ENCODE measurements at places on chromosomes 1 and 21. TPM values are rescaled to one million over a fixed set of nuclear protein-coding genes. Genes with fewer than 3 reads are reported as not detected.
A peak's percentile ranks its signal among the peaks of the same experiment; 100 is the strongest.

DNA sequence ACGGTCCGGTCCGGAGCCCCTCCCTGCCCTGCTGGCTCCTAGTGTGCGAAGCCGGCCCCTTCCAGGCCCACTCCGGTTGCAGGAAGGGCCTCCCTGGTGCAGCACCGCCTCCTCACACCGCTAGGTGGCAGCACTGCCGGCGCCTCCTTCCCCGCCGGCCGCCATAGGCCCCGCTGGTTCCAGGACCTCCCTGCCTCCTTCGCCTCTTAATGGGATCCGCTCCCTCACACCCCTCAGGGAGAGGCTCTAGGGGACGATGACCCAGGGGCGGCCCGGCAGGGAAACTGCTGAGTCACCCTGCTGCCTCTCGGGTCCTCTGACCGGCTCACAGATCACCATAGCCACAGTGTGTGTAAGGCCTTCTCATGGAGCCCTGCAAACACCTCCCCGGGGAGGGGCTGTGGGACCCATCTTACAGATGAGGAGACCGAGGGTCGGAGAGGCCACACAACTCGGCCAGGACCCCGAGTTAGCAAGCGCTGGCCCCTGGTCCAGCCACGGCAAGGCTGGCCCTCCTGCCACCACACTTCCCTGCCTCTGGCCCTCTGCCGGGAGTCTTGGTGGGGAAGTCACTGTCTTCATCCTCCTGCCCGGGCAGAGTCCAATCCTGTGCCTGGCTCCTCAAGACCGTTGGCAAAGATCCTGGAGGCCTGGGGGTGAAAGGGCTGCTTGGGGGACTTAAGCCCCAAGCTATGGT, 1.6 kb upstream of the AJAP1 start:
- peaks cover 23% of the 10 kb centered on the region for H3K27me3 ChIP-seq
- H3K4me1 ChIP-seq: peaks cover 13% of the 10 kb centered on the region
- no peak overlapping the region for H3K27ac ChIP-seq
- H3K4me3 ChIP-seq: peak overlapping the region; percentile 27
- DNase-seq: no peak

DNA sequence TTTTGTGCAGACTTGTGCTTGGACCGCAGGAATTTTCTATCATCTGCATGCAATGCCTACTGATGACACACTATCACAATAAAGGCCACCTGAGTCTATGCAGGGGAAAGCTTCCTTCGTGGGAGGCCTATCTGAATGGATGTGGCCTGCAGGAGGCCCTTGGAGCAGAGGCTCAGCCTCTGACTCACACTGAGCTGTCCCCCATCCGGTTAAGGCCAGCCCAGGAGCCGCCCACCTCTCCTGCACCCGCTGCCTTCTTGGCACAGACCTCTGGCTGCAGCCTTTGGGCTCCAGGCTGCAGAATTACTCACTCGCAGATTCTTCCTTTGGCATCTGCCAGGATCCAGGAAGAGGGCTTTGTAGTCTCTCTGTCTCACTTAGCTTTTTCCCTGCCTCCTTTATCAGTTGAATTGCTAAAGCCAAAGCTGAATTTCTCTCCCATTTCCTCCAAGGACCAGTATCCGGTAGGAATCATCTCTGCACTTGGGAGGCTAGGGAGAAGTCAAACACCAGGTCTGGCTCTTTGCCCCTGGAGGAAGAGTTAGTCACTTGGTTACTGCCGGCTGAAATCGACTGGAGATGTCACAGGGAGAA, 65.1 kb upstream of the JUN start:
- H3K4me3 ChIP-seq: no peak overlapping the region
- no peaks in the 10 kb centered on the region for H3K36me3 ChIP-seq
- H3K27ac ChIP-seq: peak overlapping the region; percentile 51
- H3K4me1 ChIP-seq: peaks cover 16% of the 10 kb centered on the region
- no peaks in the 10 kb centered on the region for H3K27me3 ChIP-seq

GRCh38 chr1:197632651-197633050, 142.6 kb downstream of the DENND1B start:
- no peaks in the 10 kb centered on the region for H3K27me3 ChIP-seq
- no peak overlapping the region for H3K4me3 ChIP-seq
- peaks cover 3% of the 10 kb centered on the region for H3K36me3 ChIP-seq
- no peak overlapping the region for H3K27ac ChIP-seq
- H3K4me1 ChIP-seq: no peaks in the 10 kb centered on the region

DNA sequence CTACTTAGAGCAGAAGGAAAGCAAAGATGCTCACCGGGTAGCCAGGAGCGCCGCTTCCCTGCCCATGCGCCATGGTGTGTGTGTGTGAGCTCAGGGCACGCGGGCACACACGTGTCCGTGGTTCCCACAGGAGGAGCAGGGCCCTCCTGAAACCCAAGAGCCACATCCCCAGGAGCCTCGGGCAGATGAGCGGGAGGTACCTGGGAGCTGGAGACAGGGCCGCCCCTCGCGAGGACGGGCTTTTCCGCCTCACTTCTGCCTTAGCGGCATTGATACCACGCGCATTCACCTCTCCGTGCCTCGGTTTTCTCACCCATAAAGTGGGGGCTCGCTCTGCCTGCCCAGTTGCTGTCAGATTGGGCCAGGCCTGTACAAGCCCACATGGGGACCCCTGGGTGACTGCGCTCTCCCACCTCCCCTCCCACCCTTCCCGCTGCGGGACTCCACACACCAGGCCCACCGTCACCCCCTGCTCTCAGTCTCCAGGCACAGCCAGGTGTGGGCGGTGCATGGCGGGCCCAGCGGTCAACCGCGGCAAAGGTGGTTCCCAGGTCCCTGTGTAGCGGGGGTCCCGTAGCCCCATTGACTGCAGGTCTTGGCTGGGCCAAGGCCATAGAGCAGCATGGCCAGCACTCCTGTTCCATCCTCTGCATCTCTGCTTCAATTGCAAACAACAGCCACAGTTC, 66.3 kb downstream of the SIK1 start:
- no peaks in the 10 kb centered on the region for H3K36me3 ChIP-seq
- peaks cover 10% of the 10 kb centered on the region for H3K4me1 ChIP-seq
- H3K4me3 ChIP-seq: no peak overlapping the region
- no peaks in the 10 kb centered on the region for H3K27me3 ChIP-seq

Gene CD247
- total RNA-seq: not detected

Gene GPR25
- not detected for total RNA-seq

Gene CYP4A22
- total RNA-seq: 0.19 TPM

Gene GBP5
- total RNA-seq: 0.75 TPM
